ENCODE measurements at places on chromosomes 5 and 9.

- DNase-seq: no peak
Measured at GRCh38 chr9:7105095-7105494, 347.3 kb downstream of the KDM4C start.

DNA sequence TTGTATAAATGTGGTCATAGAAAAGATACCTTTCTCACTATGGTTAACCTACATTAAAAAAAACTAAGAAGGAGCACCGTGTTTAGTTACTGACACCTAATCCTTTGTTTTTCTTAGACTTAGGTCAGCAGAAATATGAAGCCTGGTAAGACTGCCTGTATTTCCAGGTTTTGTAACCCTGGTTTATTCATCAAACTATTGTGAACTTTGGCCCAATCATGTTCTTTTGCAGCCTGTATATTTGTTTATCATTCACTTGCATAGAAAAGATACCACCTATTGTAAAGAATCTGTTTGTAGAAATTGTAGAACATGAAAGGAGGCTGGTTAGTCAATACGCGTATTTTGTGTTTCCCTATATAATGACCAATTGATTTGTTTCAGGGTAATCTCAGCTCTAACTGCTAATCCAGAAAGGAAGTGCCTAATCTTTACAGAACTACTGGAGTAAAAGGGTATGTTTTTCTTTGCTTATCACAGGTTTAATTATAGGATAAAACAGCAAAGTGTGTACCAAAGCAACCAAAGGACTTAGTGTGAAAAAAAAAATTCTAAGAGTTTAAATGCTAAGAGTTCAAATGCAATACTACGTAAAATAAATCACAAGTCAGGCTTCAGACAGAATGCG, 103.6 kb downstream of the LURAP1L start:
- no peak for DNase-seq

DNA sequence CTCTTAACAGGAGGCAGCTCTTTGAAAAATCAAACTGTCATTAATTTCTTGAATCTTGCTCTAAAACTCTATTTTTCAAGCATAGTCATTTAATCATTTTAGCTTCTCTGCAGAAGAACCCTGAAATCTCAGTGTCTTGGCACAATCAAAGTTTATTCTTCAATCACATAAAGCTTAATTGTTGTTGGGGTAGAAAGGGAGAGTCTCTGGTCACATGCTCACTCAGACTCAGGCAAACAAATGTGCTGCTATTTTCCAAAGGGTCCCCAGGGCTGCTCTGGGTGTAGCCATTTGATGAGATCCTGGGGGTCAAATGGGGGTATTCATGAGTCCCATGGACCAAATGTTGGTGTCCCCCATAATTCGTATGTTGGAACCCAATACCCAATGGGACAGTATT, 114.8 kb downstream of the MSX2 start:
- DNase-seq: no peak

GRCh38 chr9:128341435-128341849, 1.1 kb downstream of the SLC27A4 start:
- DNase-seq: peak; percentile 92

DNA sequence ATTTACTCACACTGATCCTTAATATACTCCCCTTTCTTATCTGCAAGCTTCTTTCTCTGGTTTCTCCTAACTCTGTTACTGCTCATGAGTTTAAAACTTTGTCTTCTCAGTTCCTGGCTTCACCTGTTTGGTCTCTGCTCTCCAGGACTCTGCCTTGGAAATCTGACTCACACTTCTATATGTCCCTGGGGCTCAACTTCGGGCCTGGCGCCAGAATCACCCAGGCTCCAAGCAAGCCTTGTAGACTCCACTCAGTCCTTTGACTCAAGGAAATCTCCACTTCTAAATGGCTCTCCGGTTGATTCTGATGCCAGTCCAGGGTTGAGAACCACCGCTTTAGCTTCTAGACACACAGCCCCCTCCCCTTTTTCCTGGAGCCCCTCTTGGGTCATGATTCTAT, 57.8 kb downstream of the TMC1 start:
- no peak for DNase-seq

DNA sequence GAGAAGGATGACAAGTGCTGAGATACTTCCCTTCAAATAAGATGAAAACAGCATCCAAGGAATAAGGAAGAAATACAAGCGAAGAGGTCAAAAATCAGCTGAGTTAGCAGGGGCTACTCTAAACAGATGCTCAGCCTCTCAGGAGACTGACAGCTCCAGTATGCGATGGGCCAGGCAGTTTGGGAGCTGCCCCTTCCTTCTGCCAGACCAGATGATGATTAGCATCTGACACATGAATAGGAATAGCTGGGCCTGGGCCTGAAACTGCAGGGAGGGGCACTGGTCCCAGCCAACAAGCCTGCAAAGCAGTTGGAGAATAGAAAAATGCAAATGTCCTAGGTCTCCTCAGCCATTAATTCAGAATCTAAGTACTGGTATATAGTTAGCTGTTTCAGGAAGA, 13.1 kb upstream of the MAP3K1 start:
- DNase-seq: no peak

All from GM19239 (cell line).